ENCODE measurements at places on chromosomes 3 and 15. TPM values are rescaled to one million over a fixed set of nuclear protein-coding genes. Genes with fewer than 3 reads are reported as not detected.

The ISLR gene
- total RNA-seq: 19.8 TPM

- peak; percentile 24 for DNase-seq
Measured at GRCh38 chr3:191378142-191378812, 48.0 kb upstream of the UTS2B start.

GRCh38 chr3:147388700-147389580 is 17.4 kb downstream of the ZIC4 start:
- no peak for DNase-seq

The TOPBP1 gene
- total RNA-seq: 104 TPM

The TTC21A gene
- 0.56 TPM for total RNA-seq

GRCh38 chr3:160012108-160012507 is 23.5 kb downstream of the IL12A start:
- no peak for DNase-seq

The HEG1 gene
- total RNA-seq: 23.3 TPM

DNA sequence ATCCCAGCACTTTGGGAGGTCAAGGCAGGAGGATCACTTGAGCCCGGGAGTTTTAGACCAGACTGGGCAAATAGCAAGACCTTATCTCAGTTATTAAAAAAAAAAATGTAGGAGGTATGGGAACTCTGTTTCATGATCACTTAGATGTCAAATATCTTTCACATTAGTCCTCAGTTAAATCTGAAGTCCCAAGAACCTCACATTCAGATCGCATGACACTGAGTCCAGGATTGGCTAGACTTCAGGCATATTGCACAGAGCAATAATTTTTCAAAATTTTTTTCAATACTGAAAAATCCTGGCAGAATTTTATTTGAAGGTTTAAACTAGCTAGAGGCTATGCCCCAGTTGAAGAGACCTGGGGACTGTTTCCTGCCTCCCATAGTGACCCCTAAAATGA is 56.3 kb upstream of the ZNF148 start:
- DNase-seq: no peak

DNA sequence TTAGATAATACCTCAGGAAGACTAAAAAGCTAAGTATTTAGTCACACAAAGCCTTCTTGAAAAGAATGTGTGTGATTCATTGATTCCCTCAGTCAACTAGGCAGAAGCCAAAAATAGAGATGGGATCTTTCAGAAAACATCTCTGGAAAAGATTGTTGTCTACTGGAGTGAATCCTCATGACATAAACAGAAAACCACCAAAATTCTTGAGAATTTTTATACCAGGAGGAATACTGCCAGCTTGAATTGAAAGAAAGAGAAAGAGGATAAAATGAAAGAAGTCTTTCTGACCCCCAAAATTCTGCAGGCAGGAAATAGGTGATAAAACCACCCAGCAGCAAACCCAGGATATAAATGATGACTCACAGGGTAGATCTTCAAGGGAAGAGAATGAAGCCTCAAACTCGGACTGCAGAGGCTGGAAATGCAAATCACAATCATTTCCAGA is 363.1 kb upstream of the PLSCR5 start:
- DNase-seq: peak; percentile 58

The UROC1 gene
- not detected for total RNA-seq

GRCh38 chr3:68987322-68987721 is 26.2 kb downstream of the EOGT start:
- no peak for DNase-seq

- no peak for DNase-seq
Measured at GRCh38 chr3:118057086-118057485, 977.6 kb downstream of the IGSF11 start.

GRCh38 chr15:78097667-78098066 is 5.3 kb downstream of the SH2D7 start:
- DNase-seq: no peak

The HERC2 gene
- 44.5 TPM for total RNA-seq

- DNase-seq: no peak
Measured at GRCh38 chr15:51585986-51586385, 36.6 kb downstream of the DMXL2 start.

The SH3GL3 gene
- not detected for total RNA-seq

GRCh38 chr3:52773361-52774065 is 2.8 kb upstream of the NEK4 start:
- DNase-seq: no peak

- DNase-seq: no peak
Measured at GRCh38 chr15:76274226-76274625, 37.0 kb downstream of the ETFA start.

DNA sequence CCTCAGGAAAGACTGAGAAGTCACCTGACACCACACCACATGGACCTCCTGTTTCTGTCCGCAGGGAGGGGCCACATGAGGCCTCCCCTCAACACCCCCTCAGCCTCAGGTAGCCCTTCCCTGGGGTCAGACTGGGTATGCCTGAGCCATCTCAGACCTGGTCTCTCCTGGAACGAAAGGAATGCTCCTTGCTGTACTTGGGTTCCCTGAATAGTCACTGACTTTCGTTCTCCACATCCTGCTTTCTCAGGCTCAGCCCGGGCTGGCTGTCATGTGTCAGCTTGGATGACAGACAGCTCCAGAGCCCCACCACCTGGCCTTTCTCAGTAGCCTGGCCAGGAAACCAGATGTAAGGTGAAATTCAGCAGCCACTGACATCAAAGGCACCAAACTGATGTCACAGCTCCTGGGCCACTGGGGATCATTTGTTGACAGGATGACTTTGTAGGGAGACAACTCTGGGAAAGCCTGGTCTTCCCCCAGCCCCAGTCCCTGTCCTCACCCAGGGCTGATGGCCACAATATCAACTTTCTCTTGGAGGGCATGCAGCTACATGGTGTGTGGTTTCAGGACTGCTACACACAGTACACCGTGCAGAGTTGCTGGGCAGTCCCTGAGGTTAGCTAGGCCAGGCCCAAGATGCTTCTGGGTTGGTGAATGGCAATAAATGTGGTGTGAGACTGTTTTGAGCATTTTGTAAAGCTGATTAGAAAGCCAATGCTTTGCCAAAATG is 141.4 kb upstream of the MRPS22 start:
- peak; percentile 36 for DNase-seq

The IGDCC3 gene
- total RNA-seq: 6.6 TPM

GRCh38 chr3:197514786-197515355 is 40.9 kb downstream of the BDH1 start:
- no peak for DNase-seq

DNA sequence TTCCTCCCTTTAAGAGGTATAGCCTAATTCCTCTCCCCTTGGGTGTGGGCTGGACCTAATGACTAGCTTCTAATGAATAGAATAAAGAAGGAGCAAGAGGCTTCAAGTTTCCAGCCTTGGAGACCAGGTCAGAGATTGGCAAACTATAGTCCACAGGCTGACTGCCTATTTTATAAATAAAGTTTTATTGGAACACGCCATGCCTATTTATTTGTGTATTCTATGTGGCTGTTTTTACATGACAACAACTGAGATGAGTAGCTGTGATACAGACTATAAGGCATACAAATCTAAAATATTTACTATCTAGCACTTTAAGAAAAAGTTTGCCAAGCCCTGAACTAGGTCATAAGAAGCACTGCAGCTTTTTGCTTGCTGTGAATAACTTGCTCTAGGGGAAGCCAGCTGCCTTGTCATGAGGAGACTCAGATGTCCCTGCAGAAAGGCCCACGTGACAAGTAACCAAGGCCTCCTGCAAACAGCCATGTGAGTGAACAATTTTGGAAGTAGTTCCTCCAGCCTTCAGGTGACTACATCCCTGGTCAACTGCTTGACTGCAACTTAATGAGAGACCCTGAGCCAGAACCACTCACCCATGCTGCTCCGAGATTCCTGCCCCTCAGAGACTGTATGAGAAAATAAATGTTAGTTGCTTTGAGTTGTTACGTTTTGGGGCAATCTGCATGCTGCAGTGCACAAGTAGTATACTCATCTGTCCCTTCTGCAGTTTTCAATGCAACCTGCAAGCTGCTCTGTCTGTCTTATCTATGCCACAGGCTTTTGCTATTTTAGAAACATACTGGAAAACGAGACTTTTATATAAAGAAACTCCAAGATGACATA is 21.1 kb upstream of the MAP3K13 start:
- no peak for DNase-seq

- DNase-seq: no peak
Measured at GRCh38 chr15:76070921-76071635, 11.3 kb downstream of the TMEM266 start.

The MRPL46 gene
- total RNA-seq: 34.1 TPM

DNA sequence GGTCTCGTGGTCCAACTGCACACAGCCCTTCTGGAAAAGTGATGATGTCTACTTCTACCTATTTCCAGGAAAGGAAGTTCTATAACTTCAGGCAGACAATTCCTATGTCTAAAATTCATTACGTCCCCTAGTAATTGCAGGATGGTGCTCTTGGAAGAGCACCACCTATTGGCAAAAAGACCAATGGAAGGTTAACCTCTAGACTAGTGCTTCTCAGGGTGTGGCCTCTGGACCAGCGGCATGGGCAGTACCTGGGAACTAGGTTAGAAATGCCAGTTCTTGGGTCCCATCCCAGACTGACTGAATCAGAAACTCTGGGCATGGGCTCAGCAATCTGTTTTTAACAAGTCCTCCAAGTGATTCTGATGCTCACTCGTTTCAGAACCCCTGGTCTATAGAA is 258.3 kb upstream of the ICE2 start:
- no peak for DNase-seq

- DNase-seq: no peak
Measured at GRCh38 chr15:64858021-64858575, 16.4 kb downstream of the PLEKHO2 start.

DNA sequence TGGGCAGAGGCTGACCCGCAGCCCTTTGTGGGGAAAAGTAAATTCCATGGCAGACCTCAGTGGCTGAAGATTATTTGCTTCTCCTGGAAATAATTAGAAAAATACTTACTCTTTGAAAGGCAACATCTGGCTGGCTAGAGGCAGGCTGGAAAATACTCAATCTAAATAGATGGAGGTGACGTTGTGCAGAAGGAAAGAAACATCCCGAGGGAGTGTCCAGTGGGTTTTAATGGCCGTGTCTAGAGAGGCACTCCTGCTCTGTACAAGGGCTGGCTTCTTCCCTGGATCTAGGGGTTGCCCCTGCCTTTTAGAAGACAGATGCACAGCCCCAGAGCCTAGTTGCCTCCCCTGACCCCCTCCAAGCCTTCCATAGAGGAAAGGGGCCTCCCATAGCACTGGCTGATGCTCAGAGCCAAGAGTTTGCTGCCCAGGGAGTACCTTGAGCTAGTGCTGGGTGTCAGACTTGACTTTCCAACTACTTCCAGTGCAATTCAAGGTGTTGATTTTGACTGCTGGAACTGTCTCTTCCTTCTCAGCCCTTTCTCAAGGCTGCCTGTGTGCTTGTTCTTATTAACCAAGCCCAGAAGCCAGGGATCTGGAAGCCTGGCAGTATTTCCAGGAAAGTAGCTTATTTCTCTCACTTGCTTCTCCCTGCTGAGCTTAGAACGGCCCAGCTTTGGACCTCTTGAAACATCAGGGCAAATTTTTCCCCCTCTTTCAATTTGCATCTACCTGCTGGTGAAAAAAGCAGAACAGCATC is 27.4 kb downstream of the CGNL1 start:
- DNase-seq: no peak

GRCh38 chr3:109921509-109921908 is 584.2 kb upstream of the DPPA4 start:
- peak; percentile 83 for DNase-seq

All from SJCRH30 (cell line).